ENCODE measurements at places on chromosomes 11 and 22. TPM values are rescaled to one million over a fixed set of nuclear protein-coding genes. Genes with fewer than 3 reads are reported as not detected.

The SLC22A24 gene
- total RNA-seq, result not detected

- H3K27me3 ChIP-seq, result no peaks in the 10 kb centered on the region
- no peak overlapping the region for H3K4me3 ChIP-seq
- no peaks in the 10 kb centered on the region for H3K4me1 ChIP-seq
- no peak for DNase-seq
Observed at GRCh38 chr11:26782220-26782965, 60.5 kb upstream of the SLC5A12 start.

- DNase-seq, result no peak
- H3K27ac ChIP-seq, result no peak overlapping the region
- H3K4me3 ChIP-seq, result no peak overlapping the region
- H3K4me1 ChIP-seq, result no peaks in the 10 kb centered on the region
Observed at GRCh38 chr11:26062660-26063059, 269.3 kb upstream of the ANO3 start.

GRCh38 chr11:10329935-10330334 lies 25.1 kb downstream of the ADM start:
- H3K27me3 ChIP-seq, result peaks cover 31% of the 10 kb centered on the region
- H3K27ac ChIP-seq, result no peak overlapping the region
- no peak overlapping the region for H3K4me3 ChIP-seq
- H3K4me1 ChIP-seq, result peaks cover 2% of the 10 kb centered on the region

DNA sequence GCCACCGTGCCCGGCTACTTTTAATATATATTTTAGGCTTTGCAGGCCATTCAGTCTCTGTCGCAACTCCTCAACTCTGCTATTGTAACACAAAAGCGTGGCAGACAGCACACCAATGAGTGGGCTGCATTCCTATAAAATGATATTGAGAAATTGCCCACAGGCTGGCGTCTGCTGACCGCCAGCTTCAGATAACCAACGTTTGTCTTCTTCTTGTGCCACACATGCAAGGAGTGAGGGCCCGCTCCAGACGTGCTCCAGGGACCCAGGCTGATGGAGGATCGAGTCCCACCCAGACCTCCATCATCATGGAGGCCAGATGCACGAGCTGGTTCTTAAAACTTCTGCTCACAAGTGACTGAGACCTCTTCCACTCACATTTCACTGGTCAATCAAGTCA lies 35.4 kb upstream of the LINC01488 start:
- peaks cover 4% of the 10 kb centered on the region for H3K4me1 ChIP-seq
- H3K27me3 ChIP-seq, result peaks cover 26% of the 10 kb centered on the region
- no peaks in the 10 kb centered on the region for H3K36me3 ChIP-seq
- DNase-seq, result no peak
- H3K4me3 ChIP-seq, result no peak overlapping the region
- no peak overlapping the region for H3K27ac ChIP-seq

DNA sequence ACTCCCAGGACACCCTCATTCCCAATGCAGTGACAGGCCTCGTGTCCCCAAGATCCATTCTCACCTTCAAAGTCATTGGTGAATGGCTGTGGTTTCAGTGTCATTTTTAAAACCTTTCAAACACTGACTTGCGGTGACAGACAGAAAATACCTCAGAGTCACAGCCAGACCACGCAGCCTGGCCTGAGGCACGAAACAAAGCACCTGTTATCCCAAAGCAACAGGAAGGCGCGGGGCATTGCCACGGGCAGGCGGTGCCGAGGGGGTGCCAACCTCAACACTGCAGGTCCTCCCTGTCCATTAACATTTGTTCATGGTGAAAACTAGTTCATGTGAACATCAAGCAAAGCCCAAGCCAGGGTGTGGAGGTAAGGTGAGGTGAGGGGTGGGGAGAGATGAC lies 38.2 kb downstream of the RPUSD4 start:
- no peak overlapping the region for H3K4me3 ChIP-seq
- peaks cover 16% of the 10 kb centered on the region for H3K27me3 ChIP-seq
- no peak for DNase-seq

DNA sequence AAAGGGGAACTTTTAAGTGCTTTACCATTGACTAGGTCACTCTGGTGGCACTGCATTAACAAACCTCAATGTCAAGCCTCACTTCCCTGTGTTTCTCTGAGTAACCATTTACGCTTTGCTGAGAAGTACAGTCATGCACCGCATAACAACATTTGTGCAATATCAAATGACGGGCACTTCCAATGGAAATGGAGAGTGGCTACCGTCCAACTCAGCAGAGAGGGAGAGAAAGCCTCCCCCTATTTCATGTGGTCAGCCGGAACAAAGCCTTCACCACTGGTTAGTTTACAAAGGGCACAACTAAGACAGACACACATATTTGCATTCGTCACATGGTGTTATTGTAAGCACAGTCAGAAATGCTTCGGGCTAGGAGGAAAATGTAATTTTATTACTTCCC lies 117.3 kb downstream of the RASSF10 start:
- peaks cover 1% of the 10 kb centered on the region for H3K4me1 ChIP-seq
- no peak for DNase-seq
- H3K36me3 ChIP-seq, result no peaks in the 10 kb centered on the region
- peaks cover 53% of the 10 kb centered on the region for H3K27me3 ChIP-seq

- peaks cover 3% of the 10 kb centered on the region for H3K27me3 ChIP-seq
- no peaks in the 10 kb centered on the region for H3K4me1 ChIP-seq
- DNase-seq, result no peak
- H3K36me3 ChIP-seq, result no peaks in the 10 kb centered on the region
- no peak overlapping the region for H3K27ac ChIP-seq
Observed at GRCh38 chr11:93570759-93571413, 27.7 kb upstream of the SMCO4 start.

GRCh38 chr11:11432621-11433319 lies 79.7 kb upstream of the CSNK2A3 start:
- no peak for DNase-seq
- no peaks in the 10 kb centered on the region for H3K4me1 ChIP-seq
- no peaks in the 10 kb centered on the region for H3K27me3 ChIP-seq
- no peak overlapping the region for H3K27ac ChIP-seq

- no peak overlapping the region for H3K27ac ChIP-seq
- H3K4me1 ChIP-seq, result no peaks in the 10 kb centered on the region
- no peaks in the 10 kb centered on the region for H3K36me3 ChIP-seq
- H3K27me3 ChIP-seq, result no peaks in the 10 kb centered on the region
- DNase-seq, result no peak
Observed at GRCh38 chr22:49953027-49953679, 7.4 kb upstream of the PIM3 start.

- H3K4me1 ChIP-seq, result no peaks in the 10 kb centered on the region
- H3K4me3 ChIP-seq, result no peak overlapping the region
Observed at GRCh38 chr11:73566977-73567755, 30.7 kb downstream of the FAM168A start.

GRCh38 chr22:45584121-45584570 lies 81.5 kb downstream of the FBLN1 start:
- H3K4me1 ChIP-seq, result peaks cover 22% of the 10 kb centered on the region
- H3K27me3 ChIP-seq, result no peaks in the 10 kb centered on the region
- no peaks in the 10 kb centered on the region for H3K36me3 ChIP-seq
- no peak for DNase-seq

GRCh38 chr11:64245401-64245796 lies 1.3 kb downstream of the PPP1R14B start:
- DNase-seq, result peak; percentile 66
- no peaks in the 10 kb centered on the region for H3K36me3 ChIP-seq
- peak overlapping the region; percentile 90 for H3K27ac ChIP-seq
- peak overlapping the region; percentile 83 for H3K4me3 ChIP-seq
- H3K4me1 ChIP-seq, result peaks cover 36% of the 10 kb centered on the region

GRCh38 chr22:40176921-40177737 lies 596 bp upstream of the TNRC6B start:
- peak overlapping the region; percentile 92 for H3K27ac ChIP-seq
- H3K4me3 ChIP-seq, result peak overlapping the region; percentile 94
- peaks cover 8% of the 10 kb centered on the region for H3K36me3 ChIP-seq

DNA sequence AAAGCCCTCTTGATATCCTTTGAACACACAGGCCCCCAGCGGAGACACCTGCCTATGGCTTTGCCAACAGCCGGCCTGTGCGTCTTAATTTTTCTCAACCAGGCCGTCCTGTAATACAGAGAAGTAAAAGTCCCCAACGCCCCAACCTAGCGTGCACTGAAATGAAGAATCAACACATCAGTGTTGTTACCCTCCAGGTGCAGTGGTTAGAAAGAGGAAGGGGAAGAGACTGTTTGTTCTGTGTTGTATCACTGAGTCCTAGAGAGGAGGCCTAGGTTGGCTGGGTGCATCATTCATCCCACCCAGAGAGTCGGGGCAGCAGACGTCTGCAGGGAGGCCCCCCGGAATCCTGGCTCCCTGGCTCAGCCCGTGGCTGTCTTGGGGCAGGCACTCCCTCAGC lies 25.7 kb downstream of the SGSM1 start:
- H3K27ac ChIP-seq, result no peak overlapping the region
- H3K36me3 ChIP-seq, result no peaks in the 10 kb centered on the region
- DNase-seq, result no peak
- H3K4me1 ChIP-seq, result no peaks in the 10 kb centered on the region
- peaks cover 22% of the 10 kb centered on the region for H3K27me3 ChIP-seq

DNA sequence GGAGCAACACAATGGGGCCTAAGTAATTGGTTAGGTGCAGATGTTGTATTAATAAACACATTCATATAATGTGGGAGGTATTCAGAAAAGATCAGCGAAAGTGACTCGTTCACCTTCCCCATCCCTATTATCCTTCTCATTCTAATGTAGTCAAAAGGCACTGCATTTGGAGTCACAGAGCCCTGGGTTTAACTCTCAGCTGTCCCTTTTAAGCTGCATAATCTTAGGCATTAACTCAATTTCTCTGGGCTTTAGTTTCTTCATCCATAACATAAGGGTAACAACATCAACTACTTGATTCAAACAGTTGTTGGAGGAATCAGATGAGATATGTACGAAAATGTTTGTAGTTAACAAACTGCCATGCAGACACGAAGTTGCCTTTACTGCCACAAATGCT lies 187.6 kb upstream of the PITPNB start:
- H3K27me3 ChIP-seq, result peaks cover 4% of the 10 kb centered on the region
- H3K27ac ChIP-seq, result no peak overlapping the region
- no peak overlapping the region for H3K4me3 ChIP-seq
- no peaks in the 10 kb centered on the region for H3K36me3 ChIP-seq

DNA sequence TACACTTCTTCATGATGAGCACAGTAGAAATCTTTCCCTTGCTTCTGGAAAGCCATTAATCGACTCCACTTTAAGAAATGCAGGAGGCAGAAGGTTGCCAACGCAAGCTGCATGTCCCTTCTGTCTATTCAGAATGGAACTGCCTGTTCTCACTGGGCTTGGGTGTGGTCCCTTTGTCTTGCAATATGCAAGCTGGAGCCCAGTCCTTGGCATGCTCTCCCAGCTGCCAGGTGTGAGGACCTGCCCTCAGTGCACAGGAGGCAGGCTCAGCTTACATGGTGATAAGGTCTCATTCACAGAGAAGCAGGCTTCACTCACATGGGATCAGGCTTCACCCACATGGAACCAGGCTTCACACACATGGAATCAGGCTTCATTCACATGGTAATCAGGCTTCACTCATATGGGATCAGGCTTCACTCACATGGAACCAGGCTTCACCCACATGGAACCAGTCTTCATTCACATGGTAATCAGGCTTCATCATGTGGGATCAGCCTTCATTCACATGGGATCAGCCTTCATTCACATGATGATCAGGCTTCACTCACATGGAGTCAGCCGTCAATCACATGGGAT lies 59.2 kb upstream of the USP47 start:
- no peak overlapping the region for H3K4me3 ChIP-seq
- peaks cover 40% of the 10 kb centered on the region for H3K27me3 ChIP-seq
- no peaks in the 10 kb centered on the region for H3K36me3 ChIP-seq
- no peak for DNase-seq
- H3K27ac ChIP-seq, result no peak overlapping the region
- peaks cover 10% of the 10 kb centered on the region for H3K4me1 ChIP-seq

- H3K27ac ChIP-seq, result no peak overlapping the region
- H3K4me3 ChIP-seq, result no peak overlapping the region
- H3K4me1 ChIP-seq, result no peaks in the 10 kb centered on the region
- peaks cover 2% of the 10 kb centered on the region for H3K27me3 ChIP-seq
- no peak for DNase-seq
Observed at GRCh38 chr11:133118563-133119268, 413.6 kb downstream of the OPCML start.

GRCh38 chr22:28341001-28341400 lies 338.6 kb downstream of the TTC28 start:
- H3K4me1 ChIP-seq, result no peaks in the 10 kb centered on the region
- peaks cover 23% of the 10 kb centered on the region for H3K27me3 ChIP-seq
- no peak overlapping the region for H3K4me3 ChIP-seq
- no peak overlapping the region for H3K27ac ChIP-seq
- no peak for DNase-seq

DNA sequence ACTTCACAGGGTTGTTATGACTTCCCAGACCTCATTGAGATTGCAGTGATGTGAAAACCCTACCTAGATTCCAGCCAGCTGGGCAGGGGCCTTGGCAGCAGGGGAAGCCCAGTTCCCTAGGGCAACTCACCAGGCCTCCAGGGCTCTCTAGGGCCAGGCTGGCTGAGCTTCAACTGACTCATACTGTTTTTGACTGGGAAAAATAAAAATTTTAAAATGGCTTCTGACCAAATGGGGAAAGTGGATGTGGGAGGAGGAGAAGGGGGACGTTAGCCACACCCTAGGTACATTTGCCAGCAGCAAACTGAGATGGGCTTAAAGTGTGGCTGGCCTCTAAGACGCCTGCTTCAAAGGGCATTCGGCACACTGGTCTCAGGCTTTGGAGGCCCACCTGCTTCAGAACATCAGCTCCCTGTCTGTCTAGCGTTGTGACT lies 39.0 kb downstream of the BMAL1 start:
- no peak overlapping the region for H3K27ac ChIP-seq
- no peaks in the 10 kb centered on the region for H3K27me3 ChIP-seq
- H3K4me3 ChIP-seq, result no peak overlapping the region
- peaks cover 71% of the 10 kb centered on the region for H3K4me1 ChIP-seq

The CHRM1 gene
- not detected for total RNA-seq

GRCh38 chr11:133823614-133824013 lies 21.7 kb downstream of the SPATA19 start:
- H3K27ac ChIP-seq, result no peak overlapping the region
- H3K27me3 ChIP-seq, result no peaks in the 10 kb centered on the region
- H3K4me3 ChIP-seq, result no peak overlapping the region
- H3K4me1 ChIP-seq, result no peaks in the 10 kb centered on the region

- H3K36me3 ChIP-seq, result no peaks in the 10 kb centered on the region
- DNase-seq, result no peak
- H3K27me3 ChIP-seq, result peaks cover 14% of the 10 kb centered on the region
- H3K4me1 ChIP-seq, result no peaks in the 10 kb centered on the region
- H3K4me3 ChIP-seq, result no peak overlapping the region
Observed at GRCh38 chr11:17646451-17647145, 72.8 kb upstream of the MYOD1 start.

Data from activated CD8-positive, alpha-beta memory T cell treated with anti-CD3 and anti-CD28 coated beads, Interleukin-2, amount 10 ng/mL, durations not matched to agents 7 days and 5 days (primary cell).